ENCODE measurements at places on chromosomes 3 and 15.
A peak's percentile ranks its signal among the peaks of the same experiment; 100 is the strongest.

- DNase-seq = no peak
Measured at GRCh38 chr3:16395212-16395611, 118.3 kb downstream of the RFTN1 start.

- no peak for DNase-seq
Measured at GRCh38 chr3:27630885-27631284, 91.2 kb downstream of the EOMES start.

GRCh38 chr3:194091141-194091540, 44.8 kb upstream of the HES1 start:
- DNase-seq = no peak

DNA sequence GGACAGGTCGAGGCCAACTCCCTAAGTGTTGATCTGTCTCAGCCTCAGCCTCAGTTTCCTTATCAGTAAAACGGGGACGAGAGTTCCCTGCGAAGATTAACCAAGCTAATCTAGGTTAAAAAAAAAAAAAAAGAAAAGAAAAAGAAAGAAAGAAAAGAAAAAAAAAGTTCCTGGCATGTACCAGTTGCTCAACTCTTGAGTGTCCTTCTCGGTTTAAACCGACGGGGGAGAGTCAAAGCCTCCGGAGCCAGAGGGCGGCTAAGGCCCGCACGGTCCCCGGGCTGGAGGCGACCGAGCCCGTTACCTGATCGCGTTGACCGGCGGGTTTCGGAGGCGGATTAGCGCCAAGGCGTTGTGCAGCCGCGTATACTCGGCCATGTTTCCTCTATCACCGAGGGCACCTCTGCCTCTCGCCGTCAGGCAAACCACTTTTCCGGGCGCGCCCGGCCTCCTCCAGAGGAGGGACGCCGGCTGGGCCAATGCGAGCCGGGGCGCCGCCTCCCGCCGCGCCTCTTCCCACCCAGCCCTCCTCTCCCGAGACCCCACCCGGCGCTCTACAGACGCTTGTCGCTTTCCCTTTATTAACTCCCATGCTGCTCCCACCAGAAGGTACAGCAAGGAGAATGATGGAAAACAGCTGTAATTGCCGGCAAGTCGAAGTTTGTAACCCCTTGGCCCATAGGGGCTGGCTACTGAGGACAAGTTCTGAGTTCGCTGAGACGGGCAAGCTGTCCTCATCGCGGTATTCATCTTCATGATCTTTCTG, at the start of gene EHHADH:
TSS of gene EHHADH (minus strand) at position 405 of the 766 bp plus-strand sequence. CDS start at position 378, 27 bp downstream.
- DNase-seq = peak; percentile 66

DNA sequence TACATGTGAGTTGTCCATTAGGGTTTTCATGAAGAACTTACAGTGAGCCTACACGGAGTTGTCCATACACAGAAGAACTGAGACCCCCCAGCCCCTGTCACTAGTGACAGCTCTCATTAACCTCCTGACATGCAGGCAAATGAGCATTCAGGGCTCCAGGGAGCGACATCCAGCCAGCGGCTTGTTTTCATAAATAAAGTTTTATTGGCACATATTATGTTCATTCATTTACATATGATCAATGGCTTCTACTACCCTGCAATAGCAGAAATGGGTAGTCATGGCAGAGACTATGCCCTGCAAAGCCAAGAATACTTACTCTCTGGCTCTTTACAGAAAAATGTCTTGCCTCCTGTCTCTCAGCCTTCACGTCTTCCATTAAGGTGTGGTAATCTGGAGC, 553.5 kb downstream of the EDEM1 start:
- no peak for DNase-seq

DNA sequence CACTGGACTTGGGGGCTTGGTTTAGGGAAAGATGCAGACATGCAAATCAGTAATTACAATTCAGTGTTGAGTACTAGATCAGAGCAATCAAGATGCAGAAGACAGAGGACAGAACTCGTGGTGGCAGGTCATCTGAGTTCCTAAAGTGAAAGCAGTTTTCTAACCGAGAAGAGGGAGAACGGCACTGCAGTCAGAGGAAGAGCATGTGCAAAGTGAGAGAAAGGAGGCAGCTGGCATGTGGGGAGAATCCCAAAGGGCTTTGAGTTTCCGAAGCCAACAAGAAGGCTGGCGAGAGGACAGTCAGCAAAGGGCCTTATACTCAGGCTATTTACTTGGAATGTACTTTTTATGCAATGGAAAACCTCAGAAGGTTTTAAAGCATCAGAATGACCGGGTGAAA, 87.0 kb downstream of the ANP32A start:
- no peak for DNase-seq

DNA sequence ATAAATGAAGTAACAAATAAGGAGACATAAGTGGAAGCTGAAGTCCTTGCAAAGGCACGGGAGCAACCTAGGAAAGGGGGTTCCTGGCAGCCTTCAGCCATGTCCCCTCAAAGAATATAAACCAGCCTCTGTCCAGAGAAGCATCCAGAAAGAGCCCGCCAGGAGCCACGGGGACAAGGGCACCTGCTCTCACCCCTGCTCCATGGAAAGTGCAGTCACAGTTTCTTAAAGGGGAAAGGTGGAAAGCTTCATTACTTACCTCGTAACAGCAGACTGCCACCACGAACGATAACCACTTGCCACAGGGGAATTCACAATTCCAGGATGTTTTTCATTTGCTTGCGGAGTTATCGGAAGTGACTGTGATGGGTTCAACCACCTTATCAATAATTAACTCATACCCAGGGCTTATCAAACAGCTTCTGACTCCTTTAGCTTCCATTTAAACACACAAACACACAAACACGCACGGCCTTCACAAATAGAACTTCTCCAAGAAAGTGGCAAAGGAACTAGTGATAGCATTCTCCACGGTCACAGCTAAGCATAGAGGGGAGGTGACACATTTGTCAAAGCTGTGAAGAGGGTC, 134.2 kb upstream of the IGF1R start:
- no peak for DNase-seq

- no peak for DNase-seq
Measured at GRCh38 chr3:127886231-127886955, 28.6 kb upstream of the KBTBD12 start.

DNA sequence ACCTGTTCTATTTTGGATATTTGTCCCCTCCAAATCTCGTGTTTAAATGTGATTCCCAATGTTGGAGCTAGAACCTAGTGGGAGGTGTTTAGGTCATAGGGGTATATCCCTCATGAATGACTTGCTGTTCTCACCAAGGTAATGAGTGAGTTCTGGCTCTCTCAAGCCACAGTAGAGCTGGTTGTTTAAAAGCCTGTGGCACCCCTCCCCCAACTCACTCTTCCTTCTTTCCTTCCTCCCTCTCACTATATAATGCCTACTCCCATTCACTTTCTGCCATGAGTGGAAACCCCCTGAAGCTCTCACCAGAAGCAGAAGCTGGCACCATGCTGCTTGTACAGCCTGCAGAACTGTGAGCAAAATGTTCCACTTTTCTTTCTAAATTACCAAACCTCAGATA, 341.1 kb downstream of the SI start:
- no peak for DNase-seq

Measured in SW 1271 (cell line).